Central memory CD8-positive, alpha-beta T cell (primary cell): ENCODE measurements at places on chromosomes 3 and 15.

DNA sequence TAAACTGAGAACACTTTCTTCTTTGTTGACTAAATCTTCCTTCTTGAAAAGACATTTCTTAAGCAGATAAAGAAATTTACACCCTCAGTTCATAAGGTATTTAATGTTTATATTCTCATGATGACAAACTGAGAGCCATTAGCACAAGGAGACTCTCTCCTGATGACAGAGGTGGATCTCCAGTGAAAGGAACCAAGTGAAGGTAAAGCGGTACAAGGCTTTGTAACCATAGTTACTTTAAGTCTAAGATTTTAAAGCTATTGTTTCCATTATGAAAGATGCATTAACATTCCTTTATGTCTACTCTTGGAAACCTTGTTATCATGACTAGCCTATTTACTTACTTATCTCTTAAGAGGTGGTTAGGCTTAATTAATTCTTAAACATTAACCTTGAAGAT is 737.1 kb downstream of the MECOM start:
- no peaks in the 10 kb centered on the region for H3K4me1 ChIP-seq
- no peak overlapping the region for H3K4me3 ChIP-seq
- H3K27ac ChIP-seq: no peak overlapping the region
- H3K36me3 ChIP-seq: no peaks in the 10 kb centered on the region
- DNase-seq: no peak
- no peaks in the 10 kb centered on the region for H3K27me3 ChIP-seq

DNA sequence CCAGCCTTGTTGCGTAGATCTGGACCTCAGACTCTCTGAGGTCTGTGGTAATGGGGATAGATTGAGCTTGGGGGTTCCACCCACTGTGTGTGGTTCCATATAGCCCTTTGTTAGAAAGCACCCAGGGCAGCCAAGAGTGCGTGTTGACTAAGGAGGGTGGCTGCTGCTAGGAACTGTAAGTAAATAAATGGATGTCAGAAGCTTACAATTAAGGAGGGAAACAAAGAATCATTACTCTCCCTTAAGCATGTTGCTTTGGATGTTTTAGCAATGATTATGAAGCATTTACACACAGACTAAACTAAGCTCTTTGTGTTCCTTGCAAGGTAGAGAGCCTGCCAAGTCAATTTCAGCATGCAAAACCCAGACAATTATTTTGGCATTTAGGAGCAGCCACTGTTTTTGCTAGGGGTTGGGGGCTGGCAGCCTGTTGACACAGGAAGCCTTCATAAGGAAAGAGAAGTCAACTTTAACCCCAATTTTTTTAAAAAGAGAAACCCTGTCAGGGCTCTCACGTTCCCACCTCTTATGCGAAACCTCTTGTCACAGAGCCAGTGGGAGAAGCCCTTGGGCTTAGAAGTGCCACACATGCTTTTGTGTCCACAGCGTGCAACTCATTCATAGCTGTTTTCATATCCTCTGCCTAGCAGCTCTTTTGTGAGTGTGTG is 127.8 kb downstream of the CMSS1 start:
- H3K27ac ChIP-seq: no peak overlapping the region
- no peak for DNase-seq
- H3K4me3 ChIP-seq: no peak overlapping the region
- no peaks in the 10 kb centered on the region for H3K27me3 ChIP-seq
- H3K36me3 ChIP-seq: peaks cover 3% of the 10 kb centered on the region

- H3K4me3 ChIP-seq: no peak overlapping the region
- H3K27ac ChIP-seq: no peak overlapping the region
- H3K4me1 ChIP-seq: peaks cover 4% of the 10 kb centered on the region
- no peaks in the 10 kb centered on the region for H3K36me3 ChIP-seq
- DNase-seq: no peak
- H3K27me3 ChIP-seq: no peaks in the 10 kb centered on the region
These were observed 99.9 kb upstream of the TP63 start for GRCh38 chr3:189531271-189531670.

GRCh38 chr3:128911911-128912310 is 32.5 kb downstream of the ACAD9 start:
- H3K36me3 ChIP-seq: peaks cover 13% of the 10 kb centered on the region
- H3K4me1 ChIP-seq: no peaks in the 10 kb centered on the region
- no peaks in the 10 kb centered on the region for H3K27me3 ChIP-seq

- no peaks in the 10 kb centered on the region for H3K4me1 ChIP-seq
- H3K36me3 ChIP-seq: peaks cover 39% of the 10 kb centered on the region
- DNase-seq: no peak
- no peak overlapping the region for H3K4me3 ChIP-seq
These were observed 6.6 kb upstream of the HCLS1 start for GRCh38 chr3:121667333-121667732.

- peaks cover 39% of the 10 kb centered on the region for H3K4me1 ChIP-seq
- peaks cover 3% of the 10 kb centered on the region for H3K36me3 ChIP-seq
These were observed 39.6 kb downstream of the ADIPOQ start for GRCh38 chr3:186882150-186882524.
